ENCODE measurements at places on chromosomes 12 and 14. TPM values are rescaled to one million over a fixed set of nuclear protein-coding genes. Genes with fewer than 3 reads are reported as not detected.

PPP1R36 gene
- not detected for total RNA-seq

PDE6H gene
- not detected for total RNA-seq

STXBP6 gene
- total RNA-seq, result not detected

ADCY4 gene
- 1.5 TPM for total RNA-seq
